ENCODE measurements at places on chromosomes 5 and 9. TPM values are rescaled to one million over a fixed set of nuclear protein-coding genes. Genes with fewer than 3 reads are reported as not detected.

TXNDC8 gene
- total RNA-seq = not detected

PCDHGB2 gene
- total RNA-seq = 4.2 TPM

GADD45G gene
- 22.2 TPM for total RNA-seq

ZNF454 gene
- 4.7 TPM for total RNA-seq

NOXA1 gene
- 1.2 TPM for total RNA-seq

FAXDC2 gene
- 18.9 TPM for total RNA-seq

SLC4A9 gene
- 1.6 TPM for total RNA-seq

GALNT12 gene
- 6.2 TPM for total RNA-seq

DMRT3 gene
- not detected for total RNA-seq

PAEP gene
- total RNA-seq = not detected

PCDHB9 gene
- 1.7 TPM for total RNA-seq

ADCY2 gene
- total RNA-seq = 41.3 TPM

PCDHGA1 gene
- total RNA-seq = 1.8 TPM

TRIM41 gene
- 20.9 TPM for total RNA-seq

POC5 gene
- total RNA-seq = 10.7 TPM

GLRA1 gene
- total RNA-seq = not detected

RAI14 gene
- total RNA-seq = 42.6 TPM

CDC26 gene
- 32.1 TPM for total RNA-seq

TTC1 gene
- 42.2 TPM for total RNA-seq

CEL gene
- 0.41 TPM for total RNA-seq

SEMA6A gene
- 47.2 TPM for total RNA-seq

MAMDC4 gene
- total RNA-seq = 3.8 TPM

RNF38 gene
- 20.5 TPM for total RNA-seq

LHX6 gene
- 5.4 TPM for total RNA-seq

PCA3 gene
- total RNA-seq = 0.62 TPM

PSD2 gene
- total RNA-seq = 0.10 TPM

SEC24A gene
- 31.7 TPM for total RNA-seq

INSL6 gene
- not detected for total RNA-seq

C9orf50 gene
- total RNA-seq = not detected

UBLCP1 gene
- 9.8 TPM for total RNA-seq

Data from tongue (tissue), 3 donors.